ENCODE measurements at places on chromosomes 4 and X.

GRCh38 chrX:71109051-71109450 lies 2.3 kb downstream of the IL2RG start:
- no peak for DNase-seq

- no peak for DNase-seq
Measured at GRCh38 chr4:89889289-89889688, 5.4 kb upstream of the MMRN1 start.

GRCh38 chr4:55791666-55792065 lies 27.9 kb upstream of the EXOC1L start:
- DNase-seq, result no peak

GRCh38 chrX:97290199-97290598 lies 406.5 kb downstream of the RPA4 start:
- DNase-seq, result no peak

- no peak for DNase-seq
Measured at GRCh38 chr4:70747874-70748273, 26.1 kb downstream of the RUFY3 start.

DNA sequence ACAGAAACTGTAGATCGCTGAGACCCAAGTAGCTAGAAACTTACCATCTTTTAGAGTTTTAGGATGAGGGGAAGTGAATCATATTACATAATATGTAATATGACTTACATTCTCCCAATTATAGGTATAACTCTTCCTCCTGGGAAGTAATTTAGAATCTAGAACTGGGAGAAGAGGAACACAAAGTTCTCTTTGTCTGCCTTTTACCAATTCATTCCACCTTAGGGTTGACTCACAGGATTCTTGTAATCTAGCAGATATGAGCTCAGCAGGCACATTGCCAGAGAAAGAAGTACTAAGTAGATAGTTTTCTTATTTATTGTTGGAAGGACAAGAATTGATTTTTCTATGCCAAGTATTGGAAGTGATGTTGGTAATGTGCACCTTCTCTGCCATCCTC lies 58.0 kb upstream of the CCSER1 start:
- no peak for DNase-seq

DNA sequence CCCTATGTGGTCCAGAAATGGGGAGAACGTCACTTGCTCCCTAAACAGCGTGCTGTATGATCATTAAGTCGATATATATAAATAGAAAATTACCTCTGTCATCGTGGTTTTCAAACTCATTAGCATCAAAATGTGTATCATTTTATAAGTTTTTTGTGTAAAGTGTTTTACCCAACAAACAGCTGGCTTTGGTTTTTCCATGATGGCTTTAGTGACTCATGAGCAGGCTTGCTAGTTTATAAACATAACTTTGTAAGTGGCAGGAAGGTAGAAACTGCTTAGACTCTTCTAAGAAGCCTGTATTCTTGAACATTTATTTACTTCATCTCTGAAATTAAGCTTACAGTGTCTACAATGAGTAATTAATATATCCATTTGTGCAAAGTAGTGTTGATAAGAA lies 108.4 kb upstream of the DIPK2B start:
- DNase-seq, result no peak

GRCh38 chr4:2074588-2074987 lies 15.5 kb downstream of the NAT8L start:
- DNase-seq, result no peak

- DNase-seq, result no peak
Measured at GRCh38 chr4:110096405-110096804, 102.0 kb downstream of the ELOVL6 start.

GRCh38 chr4:101699441-101700124 lies 90.9 kb upstream of the BANK1 start:
- DNase-seq, result no peak

GRCh38 chr4:106258145-106259045 lies 57.6 kb downstream of the TBCK start:
- DNase-seq, result no peak

DNA sequence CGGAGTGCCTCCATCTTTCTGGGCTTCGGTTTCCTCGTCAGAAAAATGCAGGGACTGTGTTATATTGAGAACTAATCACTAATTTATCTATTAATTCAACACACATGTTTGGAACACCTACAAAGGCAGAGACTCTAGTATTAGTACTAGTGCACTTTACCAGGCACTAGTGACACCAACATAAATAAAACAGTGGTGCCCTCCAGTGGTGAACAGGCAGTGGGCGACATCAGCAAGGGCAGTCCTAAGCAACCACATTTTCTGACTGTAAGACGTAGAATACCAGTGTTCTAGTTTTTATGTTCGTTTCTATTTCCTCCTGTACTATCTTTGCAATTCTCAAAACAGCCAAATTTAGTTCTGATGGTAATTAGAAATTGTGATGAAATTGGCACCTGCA lies 69.1 kb upstream of the UCP1 start:
- no peak for DNase-seq

GRCh38 chr4:106700321-106700720 lies 331.7 kb upstream of the GIMD1 start:
- DNase-seq, result no peak

DNA sequence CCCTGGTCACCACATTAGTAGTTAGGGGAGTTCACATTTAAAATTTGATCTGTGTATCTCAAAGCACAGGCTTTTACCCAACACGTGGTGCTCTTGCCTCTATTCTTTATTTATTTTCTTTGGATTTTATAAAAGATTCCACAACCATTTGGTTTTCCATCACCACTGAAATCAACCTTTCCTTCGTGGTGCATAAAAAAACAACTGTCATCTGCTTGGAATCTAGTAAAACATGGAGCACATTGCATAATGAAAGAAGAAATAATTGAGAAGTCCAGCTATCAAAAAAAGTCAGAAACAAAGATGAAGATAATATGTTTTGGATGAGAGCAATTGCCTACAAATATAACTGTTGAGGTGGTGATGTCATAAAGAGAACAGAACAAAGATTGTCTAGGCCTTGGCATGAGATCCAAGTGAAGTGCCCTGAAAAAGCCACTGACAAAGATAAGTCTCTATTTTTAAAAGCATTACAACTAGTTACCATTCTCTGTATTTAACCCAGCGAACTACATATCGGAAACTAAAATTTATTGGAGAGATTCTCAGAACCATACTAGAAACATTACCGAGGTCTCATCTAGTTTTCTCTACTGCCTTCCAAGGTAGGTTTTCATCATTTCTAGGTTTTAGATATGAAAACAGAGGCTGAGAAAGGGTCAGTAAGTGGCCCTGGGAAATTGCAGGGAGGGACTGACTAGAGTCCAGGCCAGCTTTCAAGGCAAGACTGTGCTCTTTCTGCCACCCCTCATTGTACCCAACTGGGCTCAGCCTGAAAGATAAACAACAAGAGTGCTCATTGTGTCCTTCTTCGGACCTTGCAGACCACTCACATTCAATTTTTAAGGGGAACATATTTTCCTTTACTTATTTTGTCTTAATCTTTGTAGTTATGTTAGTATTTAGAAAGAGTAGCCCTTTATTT lies 127.3 kb downstream of the MAD2L1 start:
- no peak for DNase-seq

GRCh38 chr4:113692809-113693411 lies 68.6 kb downstream of the CAMK2D start:
- no peak for DNase-seq

- DNase-seq, result no peak
Measured at GRCh38 chr4:167114416-167114971, 119.8 kb downstream of the SPOCK3 start.

DNA sequence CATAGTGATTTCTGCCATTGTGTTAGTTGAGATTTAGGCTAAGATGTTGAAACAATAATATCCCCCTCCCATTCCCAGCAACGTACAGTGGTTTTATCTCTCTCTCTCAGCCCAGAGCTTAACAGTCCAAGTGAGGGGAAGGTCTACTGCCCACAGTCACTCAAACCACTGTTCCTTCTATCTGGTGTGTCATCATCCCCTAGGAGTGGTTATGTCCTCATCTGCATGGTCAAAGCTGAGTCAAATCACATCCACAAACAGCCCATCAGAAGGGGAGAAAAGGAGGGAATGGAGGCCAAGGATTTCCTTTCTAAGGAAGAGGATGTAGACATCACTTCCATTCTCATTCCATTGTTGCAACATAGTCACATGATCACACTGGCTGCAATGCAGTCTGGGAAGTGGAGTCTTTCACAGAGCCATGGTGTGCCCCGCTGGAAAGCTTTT lies 42.8 kb upstream of the CHRNA9 start:
- no peak for DNase-seq

- DNase-seq, result no peak
Measured at GRCh38 chrX:67730296-67730695, 186.5 kb downstream of the AR start.

DNA sequence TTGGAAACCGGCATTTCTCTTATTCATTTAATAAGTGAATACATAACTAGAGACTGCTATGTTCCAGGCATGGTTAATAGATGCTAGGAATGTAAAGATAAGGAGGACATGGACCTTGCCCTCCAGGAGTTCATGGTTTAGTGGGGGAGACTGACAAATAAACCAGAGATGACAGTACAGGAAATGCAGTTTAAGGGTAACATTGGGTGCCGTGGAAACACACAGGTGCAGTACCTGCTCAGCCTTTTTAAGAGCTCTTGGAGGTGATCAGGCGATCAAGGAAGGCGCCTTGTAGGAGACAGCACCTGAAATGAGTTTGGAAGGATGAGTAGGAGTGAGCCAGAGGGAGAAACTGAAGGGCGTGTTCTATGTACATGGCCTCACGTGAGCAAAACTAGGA lies 145.8 kb downstream of the AASDH start:
- DNase-seq, result no peak

GRCh38 chr4:24988776-24989175 lies 42.0 kb downstream of the LGI2 start:
- no peak for DNase-seq

- no peak for DNase-seq
Measured at GRCh38 chr4:6509587-6509986, 37.2 kb upstream of the PPP2R2C start.

DNA sequence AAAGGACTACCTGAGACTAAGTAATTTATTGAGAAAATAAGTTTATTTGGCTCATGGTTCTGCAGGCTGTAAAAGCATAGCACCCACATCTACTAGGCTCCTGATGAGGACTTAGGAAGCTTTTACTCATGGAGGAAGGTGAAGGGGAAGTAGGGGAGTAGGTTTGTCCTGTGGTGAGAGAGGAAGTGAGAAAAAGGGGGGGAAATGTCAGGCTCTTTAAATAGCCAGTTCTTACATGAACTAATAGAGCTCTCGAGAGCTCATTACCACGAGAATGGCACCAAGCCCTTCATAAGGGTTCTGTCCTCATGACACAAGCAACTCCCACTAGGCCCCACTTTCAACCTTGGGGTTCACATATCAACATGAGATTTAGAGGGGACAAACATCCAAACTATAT lies 125.5 kb upstream of the NRK start:
- no peak for DNase-seq

GRCh38 chrX:17778997-17779396 lies 41.7 kb downstream of the SCML1 start:
- no peak for DNase-seq

- no peak for DNase-seq
Measured at GRCh38 chr4:155434904-155435303, 58.1 kb upstream of the MAP9 start.

- no peak for DNase-seq
Measured at GRCh38 chr4:146443525-146443924, 78.2 kb downstream of the SLC10A7 start.

- no peak for DNase-seq
Measured at GRCh38 chrX:69155786-69156520, 9.3 kb downstream of the PJA1 start.

DNA sequence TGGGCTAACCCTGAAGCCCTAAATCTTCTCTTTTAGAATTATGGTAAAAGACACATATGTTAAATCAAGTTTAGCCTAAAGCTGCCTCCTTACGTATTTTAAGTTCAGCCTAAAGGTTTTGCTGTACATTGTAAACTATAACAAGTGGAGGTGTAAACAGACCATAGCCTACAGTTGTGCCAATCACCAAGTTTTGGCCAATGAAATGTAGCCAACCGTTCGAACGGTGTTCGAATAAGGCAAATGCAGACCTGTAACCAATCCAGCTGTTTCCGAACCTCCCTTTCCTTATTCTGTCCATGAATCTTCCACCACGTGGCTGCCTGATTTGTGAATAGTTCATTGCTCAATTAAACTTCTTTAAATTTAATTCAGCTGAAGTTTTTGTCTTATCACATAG lies 52.1 kb upstream of the TBC1D9 start:
- no peak for DNase-seq

DNA sequence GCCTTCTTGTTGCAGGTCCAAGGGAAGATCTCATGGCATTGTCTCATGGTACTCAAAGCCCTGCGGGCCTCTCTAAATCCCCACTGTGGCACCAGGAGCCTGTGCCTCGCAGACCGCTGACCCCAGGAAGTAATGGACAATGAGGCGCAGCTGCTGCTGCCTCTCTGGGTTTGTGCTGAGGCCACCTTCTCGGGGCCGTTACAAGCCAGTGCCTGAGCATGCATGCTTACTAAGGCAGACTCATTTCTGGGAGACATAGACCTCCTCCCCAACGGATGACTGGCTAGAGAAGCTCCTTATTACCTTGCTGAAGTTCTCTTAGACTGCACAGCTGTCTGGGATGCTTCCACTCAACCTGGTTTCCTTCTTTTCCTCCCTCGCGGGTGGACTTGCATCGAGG lies 1.3 kb downstream of the BDH2 start:
- no peak for DNase-seq

- no peak for DNase-seq
Measured at GRCh38 chr4:123846561-123846960, 450.0 kb downstream of the SPRY1 start.

- no peak for DNase-seq
Measured at GRCh38 chr4:112604589-112604988, 32.1 kb downstream of the ZGRF1 start.

DNA sequence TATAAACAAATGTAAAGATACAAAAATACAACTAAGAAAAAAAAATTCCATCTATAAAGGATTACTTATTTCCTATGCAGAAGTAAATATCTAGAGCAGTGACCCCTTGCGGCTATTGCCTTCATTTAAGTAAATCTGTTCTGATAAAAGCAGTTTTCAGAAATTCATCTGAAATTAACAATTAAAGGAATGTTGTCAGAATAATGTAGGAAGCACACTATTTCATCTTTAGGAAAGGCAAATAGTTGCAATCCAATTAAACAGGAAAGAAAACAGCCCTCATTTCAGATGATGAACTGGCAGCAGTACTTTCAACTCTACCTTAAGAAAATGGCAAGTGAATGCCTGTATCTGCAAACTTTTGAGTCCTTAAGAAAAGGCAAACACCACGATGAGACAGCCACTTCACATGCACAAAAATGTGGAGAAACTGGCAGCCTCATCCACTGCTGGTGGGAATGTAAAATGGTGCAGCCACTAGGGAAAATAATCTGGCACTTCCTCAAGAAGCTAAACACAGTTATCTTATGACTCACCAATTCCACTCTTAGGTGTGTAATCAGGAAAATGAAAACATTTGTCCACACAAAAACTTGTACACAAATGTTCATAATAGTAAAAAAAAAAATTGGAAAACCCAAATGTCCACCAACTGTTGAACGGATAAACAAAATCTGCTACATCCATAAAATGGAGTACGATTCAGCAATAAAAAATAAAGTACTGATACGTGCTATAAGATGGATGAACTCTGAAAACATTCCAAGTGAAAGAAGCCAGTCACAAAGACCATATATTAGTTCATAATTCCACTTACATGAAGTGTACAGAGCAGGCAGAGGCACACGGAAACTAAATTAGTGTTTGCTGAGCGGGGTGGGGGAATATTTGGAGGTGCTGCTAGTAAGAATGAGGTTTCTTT lies 2.0 kb upstream of the THAP9 start:
- no peak for DNase-seq
